Left ventricle myocardium inferior (tissue), 1 donor: ENCODE measurements at places on chromosomes 2 and 18.

GRCh38 chr18:63074981-63075404 lies 244.6 kb downstream of the BCL2 start:
- DNase-seq, result peak; percentile 84

GRCh38 chr2:201127152-201127511 lies 11.2 kb downstream of the CFLAR start:
- DNase-seq, result no peak

DNA sequence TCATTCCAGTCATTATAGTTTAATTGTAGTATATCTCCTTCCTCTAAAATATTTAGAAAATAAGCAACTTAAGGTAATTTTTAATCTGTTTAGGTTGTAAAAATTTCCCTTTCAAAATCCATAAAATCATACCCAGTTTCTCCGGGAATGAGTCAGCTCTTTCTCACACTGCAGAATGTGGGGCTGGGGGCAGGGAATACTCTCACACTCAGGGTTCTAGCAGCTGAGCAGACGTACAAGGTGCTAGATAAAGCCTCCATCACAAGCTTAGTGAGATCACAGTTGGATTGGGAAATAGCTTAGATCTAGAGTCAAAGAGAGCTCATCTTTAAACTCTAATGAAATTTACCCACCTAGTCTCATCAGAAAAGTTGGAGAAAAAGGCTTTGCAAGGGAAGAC lies 79.9 kb upstream of the FAM237A start:
- DNase-seq, result no peak

DNA sequence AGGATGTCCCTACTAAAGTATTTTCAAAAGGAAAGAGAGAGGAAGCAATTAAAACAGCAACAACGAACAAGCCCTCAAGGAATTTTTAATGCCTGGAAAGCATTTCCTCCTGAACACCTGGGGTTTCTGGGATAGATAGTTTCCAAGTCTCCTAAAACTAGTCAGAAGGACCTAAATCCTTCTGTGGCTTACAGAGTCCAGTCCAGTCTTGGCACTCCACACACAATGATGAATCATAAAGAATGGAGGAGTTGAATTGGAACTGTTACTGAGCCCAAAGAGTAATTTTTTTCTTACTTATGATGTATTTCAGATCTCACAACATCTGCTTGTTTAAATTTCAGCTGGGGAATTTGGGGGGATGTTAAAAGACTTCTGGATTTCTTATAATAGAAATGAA lies 144.6 kb upstream of the SETBP1 start:
- DNase-seq, result no peak

DNA sequence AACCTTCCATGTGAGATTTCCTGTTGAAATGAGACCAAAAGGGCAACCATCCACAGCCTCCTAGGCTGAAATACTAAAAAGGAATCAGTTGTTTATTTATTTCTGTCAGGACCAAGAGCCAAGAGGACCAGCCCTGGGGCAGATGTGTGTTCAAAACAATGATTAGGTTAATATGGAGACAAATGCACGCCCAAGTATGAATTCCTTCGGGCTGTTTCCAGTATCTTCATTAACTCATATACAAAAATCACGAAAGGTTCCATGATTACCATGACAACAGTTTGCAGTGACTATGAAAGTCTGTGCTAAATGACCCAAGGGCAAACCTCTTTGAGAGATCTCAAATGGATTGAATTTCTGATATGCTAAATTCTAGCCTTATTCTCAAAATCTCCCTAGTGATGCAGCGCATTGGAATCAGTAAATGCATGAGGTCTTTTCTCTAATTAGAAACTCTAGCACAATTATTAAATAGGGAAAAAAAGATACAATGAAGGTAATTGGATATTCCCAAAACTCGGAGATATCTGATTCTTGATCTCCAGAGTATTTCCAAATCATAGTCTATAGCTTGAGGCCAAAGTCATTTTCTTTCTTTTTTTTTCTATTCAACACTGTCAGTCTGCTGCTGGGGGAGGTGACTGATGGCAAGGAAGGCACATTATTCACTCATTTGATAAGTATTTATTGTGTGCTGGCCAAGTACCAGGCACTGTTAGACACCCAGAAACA lies 35.6 kb downstream of the VIT start:
- no peak for DNase-seq

GRCh38 chr2:133400411-133400810 lies 167.9 kb downstream of the NCKAP5 start:
- DNase-seq, result no peak

DNA sequence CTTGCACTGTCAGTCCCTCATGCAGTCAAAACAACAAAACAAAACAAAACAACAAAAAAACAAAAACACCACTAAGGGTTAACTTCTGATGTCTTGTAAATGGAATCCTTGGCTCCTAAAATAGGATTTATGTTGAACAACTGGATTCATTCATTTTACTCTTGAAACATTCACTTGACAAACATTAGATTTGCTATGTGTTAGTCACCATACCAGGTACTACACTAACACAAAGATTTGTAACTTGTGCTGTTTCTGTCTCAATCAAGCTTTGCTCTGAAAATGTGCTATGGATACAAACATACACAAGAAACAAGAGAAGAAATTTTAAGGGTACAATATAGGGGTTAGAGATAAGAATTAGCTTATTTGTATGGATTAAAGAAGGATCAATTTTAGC lies 812.8 kb downstream of the LRP1B start:
- DNase-seq, result no peak

GRCh38 chr2:145846982-145847381 lies 1327.1 kb upstream of the ZEB2 start:
- no peak for DNase-seq

DNA sequence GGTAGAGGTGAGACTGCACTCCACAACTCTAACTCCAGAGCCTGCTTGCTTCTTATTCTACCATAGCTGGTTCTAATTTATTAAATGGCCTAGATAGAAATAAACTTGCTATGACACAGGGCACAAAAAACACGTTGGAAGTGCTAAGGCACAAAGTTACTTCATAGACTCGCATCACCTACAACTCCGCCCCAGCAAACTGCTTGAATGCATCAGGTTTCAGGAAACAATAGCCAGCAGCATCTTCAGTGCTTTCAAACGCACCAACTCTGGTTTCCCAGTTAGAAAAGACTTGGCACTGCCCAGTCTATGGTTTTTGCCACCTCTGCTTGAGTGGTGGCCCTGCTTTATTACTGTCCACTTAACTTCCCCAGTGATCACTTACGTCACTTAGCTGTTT lies 142.6 kb downstream of the RIF1 start:
- DNase-seq, result no peak

DNA sequence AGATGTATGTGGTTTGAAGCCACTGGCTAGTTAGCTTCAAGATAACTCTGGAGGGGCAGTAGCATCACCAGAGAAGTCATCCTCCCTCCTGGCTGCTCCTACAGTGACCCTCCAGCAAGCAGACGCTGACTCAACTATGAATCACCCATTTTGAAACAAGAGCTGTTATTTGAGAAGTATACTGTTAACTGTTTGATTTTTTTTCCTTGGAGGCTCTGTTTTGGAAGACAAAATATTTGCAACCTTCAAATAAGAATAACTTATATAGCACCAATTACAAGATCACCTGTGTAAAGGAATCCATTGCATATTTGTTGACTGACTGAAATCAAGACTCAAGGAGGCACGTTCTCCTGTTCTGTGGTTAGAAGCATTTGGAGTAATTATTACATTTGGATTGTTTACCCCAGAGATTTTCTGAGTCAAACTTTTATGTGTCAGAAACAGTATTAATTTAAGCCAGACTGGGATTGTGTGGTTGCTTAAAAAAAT lies 313.8 kb downstream of the MTX2 start:
- DNase-seq, result no peak

GRCh38 chr18:47035156-47035671 lies at the start of gene ELOA2:
Gene ELOA2 (minus strand): TSS chr18:47035621. CDS start chr18:47035264, 357 bp downstream.
- no peak for DNase-seq

DNA sequence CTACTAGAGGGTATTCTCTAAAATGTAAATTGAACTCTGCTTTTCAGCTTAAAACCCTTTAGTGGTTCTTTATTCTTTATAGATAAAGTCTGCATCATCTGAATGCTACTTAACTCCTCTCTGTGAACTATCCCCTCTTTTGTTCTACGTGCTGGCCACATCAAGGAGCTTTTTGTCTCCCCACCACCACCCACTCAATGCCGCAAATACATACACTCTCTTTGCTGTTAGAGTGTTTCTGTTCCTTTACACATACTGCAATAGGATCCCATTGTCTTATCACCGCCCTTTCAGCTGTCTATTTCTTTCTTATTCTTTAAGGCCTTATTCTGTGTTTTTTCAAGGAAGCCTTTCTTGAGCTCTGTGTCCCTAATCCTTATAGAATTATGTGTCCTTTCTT lies 83.3 kb downstream of the EML4 start:
- DNase-seq, result no peak

DNA sequence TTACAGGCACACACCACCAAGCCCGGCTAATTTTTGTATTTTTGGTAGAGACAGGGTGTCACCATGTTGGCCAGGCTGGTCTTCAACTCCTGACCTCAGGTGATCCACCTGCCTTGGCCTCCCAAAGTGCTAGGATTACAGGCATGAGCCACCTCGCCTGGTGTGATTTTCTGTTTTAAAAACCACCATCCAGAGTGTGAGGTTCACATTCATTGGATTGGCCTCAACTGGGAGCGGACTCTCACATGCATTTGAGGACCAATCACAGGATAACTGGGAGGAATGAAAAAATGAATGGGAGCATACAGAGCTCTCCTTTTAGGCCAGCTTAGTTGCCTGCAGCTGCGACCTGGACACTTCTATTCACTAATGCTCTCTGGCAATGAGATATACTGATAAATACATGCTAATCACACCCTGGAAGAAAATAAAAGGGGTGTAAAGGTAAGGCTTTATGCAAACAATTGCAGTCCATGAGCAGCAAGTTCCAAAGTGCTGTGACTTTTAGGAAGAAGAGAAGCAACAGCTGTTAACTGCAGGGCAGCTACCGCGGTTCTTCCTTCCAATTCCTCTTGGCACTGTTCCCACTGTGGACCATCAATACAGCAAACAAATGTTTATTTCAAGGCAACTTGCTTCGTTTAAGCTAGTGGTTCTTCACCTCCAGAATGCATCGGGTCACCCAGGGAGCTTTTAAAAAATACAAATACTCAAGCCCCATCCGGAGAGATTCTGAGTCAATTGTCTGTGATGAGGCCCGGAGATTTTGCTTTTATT lies 49.5 kb upstream of the FZD5 start:
- DNase-seq, result no peak

GRCh38 chr2:152071092-152071491 lies 27.8 kb downstream of the CACNB4 start:
- no peak for DNase-seq

GRCh38 chr2:215657844-215658243 lies 222.0 kb upstream of the FN1 start:
- DNase-seq, result no peak

GRCh38 chr2:224440988-224441387 lies 39.1 kb upstream of the FAM124B start:
- no peak for DNase-seq

DNA sequence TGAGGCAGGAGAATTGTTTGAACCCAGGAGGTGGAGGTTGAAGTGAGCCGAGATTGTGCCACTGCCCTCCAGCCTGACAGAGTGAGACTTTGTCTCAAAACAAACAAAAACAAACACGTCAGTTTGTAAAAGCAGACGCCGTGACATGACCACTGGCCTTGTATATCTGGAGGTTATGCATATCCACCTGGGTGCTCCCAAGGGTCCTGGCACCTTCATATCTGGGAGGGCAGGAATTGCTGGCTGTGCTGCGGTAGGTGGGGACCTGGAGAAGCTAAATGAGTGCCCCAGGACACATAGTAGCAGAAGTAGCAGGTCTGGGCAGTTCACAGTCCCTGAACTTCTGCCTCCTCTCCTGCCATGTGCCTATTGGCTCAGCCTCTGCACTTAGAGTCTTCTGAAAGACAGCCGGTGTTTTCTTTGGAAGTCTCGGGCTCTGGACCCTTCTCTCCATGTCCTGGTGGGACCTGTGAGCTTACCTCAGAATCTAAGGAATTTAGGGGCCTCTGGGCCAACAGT lies 30.9 kb upstream of the IL1R2 start:
- DNase-seq, result no peak

DNA sequence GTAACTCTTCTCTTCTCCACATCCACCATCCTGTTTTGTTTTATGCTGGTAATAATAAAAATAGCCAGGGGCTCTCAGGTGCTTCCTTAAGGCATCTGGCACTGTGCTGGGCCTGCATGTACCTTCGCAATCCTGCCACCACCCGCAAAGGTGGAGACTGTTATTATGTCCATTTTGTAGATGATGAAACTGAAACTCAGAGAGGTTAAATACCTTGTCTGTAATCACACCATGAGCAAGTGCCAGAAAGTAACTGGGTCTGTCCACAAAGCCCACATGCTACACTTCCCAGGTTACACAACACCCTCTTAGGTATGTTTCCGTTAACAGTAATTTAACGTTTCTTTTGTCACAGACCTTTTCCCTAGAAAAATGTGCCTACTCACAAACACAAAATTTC lies 27.0 kb downstream of the NRP2 start:
- DNase-seq, result no peak

GRCh38 chr2:43238813-43239212 lies 12.4 kb upstream of the ZFP36L2 start:
- no peak for DNase-seq

- no peak for DNase-seq
Observed at GRCh38 chr2:101942851-101943250, 48.9 kb upstream of the IL1R2 start.

DNA sequence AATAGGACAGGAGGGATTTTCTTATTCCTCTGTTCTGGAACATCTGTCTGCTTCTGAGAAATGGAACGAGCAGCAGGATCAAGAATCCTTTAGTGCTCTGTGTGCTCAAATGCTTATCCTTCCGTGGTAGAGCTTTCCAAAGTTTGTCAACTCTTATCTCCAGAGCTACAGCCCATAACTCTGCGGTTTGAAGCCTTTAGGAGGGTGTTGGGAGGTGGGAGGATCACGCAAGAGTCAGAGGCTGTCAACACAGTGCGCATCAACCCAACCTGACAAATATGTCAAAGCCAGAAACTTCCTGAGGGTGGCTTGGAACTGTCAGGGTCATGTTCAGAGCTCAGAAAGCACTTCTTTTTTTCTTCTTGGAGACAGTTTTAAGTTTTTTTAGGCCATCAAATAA lies 95.9 kb downstream of the CRIM1 start:
- no peak for DNase-seq

DNA sequence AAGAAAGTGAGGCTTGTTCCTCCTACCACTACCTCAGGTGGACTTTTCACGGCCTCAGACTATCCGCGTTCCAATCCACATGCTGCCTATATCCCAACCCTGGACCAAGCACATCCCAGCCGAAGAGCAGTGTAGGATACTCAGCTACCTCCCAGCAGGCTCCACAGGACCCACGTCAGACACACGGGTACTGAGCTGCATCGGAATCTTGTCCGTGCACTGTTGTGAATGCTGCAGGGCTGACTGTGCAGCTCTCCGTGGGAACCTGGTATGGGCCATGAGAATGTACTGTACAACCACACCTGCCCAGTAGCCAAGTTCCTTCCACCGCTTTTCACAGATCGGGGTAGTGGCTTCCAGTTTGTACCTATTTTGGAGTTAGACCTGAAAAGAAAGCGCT lies 22.3 kb downstream of the IL37 start:
- DNase-seq, result no peak
